ENCODE measurements at places on chromosomes 6 and 20. TPM values are rescaled to one million over a fixed set of nuclear protein-coding genes. Genes with fewer than 3 reads are reported as not detected.

The CALHM6 gene
- 2.8 TPM for total RNA-seq

The MAPK14 gene
- 56.8 TPM for total RNA-seq

The TSPYL4 gene
- total RNA-seq, result 59.5 TPM

The TRIM15 gene
- total RNA-seq, result not detected

The C6orf136 gene
- total RNA-seq, result 8.4 TPM

The SNAI1 gene
- 0.27 TPM for total RNA-seq

The PTPRK gene
- total RNA-seq, result 86.3 TPM

The KHDRBS2 gene
- 35.1 TPM for total RNA-seq

The GGT7 gene
- total RNA-seq, result 19.3 TPM

The PI3 gene
- total RNA-seq, result not detected

The MOG gene
- total RNA-seq, result 0.18 TPM

The PPP1R14C gene
- total RNA-seq, result 30.2 TPM

The PRND gene
- total RNA-seq, result 2.7 TPM

The TMEM244 gene
- total RNA-seq, result not detected

The SYNJ2 gene
- 68.6 TPM for total RNA-seq

The ZNF311 gene
- total RNA-seq, result 5.5 TPM

The IYD gene
- total RNA-seq, result not detected

The HLA-DOB gene
- not detected for total RNA-seq

The DNMT3B gene
- total RNA-seq, result 9.3 TPM

The PPP1R3G gene
- total RNA-seq, result 1.00 TPM

The PRPH2 gene
- 5.4 TPM for total RNA-seq

The VWA7 gene
- 0.36 TPM for total RNA-seq

The ARHGAP40 gene
- total RNA-seq, result not detected

The TRPC4AP gene
- total RNA-seq, result 47.7 TPM

The TCF21 gene
- not detected for total RNA-seq

The COL9A3 gene
- total RNA-seq, result 3.8 TPM

The EIF6 gene
- total RNA-seq, result 39.0 TPM

The CD93 gene
- total RNA-seq, result 15.9 TPM

The COL9A1 gene
- total RNA-seq, result 7.3 TPM

The IMPG1 gene
- total RNA-seq, result 0.36 TPM

The CDKAL1 gene
- total RNA-seq, result 32.3 TPM

The TDP2 gene
- 22.1 TPM for total RNA-seq

The CTCFL gene
- total RNA-seq, result not detected

The GSTA2 gene
- not detected for total RNA-seq

The RNF182 gene
- total RNA-seq, result 18.6 TPM

The ERMARD gene
- 29.7 TPM for total RNA-seq

The EYA4 gene
- total RNA-seq, result 2.4 TPM

The CLIC5 gene
- total RNA-seq, result 2.4 TPM

The SIRPD gene
- total RNA-seq, result not detected

The SLC22A7 gene
- 0.36 TPM for total RNA-seq
